ENCODE measurements at places on chromosomes 12 and 14.
A peak's percentile ranks its signal among the peaks of the same experiment; 100 is the strongest.

DNA sequence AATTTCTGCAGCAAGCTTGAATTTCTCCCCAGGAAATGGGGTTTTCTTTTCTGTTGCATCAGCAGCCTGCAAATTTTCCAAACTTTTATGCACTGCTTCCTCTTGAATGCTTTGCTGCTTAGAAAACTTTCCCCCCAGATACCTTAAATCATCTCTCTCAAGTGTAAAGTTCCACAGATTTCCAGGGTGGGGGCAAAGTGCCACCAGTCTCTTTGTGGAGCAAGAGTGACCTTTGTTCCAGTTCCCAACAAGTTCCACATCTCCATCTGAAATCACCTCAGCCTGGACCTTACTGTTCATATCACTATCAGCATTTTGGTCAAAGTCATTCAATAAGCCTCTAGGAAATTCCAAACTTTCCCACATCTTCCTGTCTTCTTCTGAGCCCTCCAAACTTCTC is 241.6 kb upstream of the TMTC1 start:
- no peak for DNase-seq

GRCh38 chr12:4223273-4223845 is 50.2 kb upstream of the CCND2 start:
- DNase-seq: no peak

- DNase-seq: no peak
These were observed 10.9 kb upstream of the GSC start for GRCh38 chr14:94780536-94781399.

DNA sequence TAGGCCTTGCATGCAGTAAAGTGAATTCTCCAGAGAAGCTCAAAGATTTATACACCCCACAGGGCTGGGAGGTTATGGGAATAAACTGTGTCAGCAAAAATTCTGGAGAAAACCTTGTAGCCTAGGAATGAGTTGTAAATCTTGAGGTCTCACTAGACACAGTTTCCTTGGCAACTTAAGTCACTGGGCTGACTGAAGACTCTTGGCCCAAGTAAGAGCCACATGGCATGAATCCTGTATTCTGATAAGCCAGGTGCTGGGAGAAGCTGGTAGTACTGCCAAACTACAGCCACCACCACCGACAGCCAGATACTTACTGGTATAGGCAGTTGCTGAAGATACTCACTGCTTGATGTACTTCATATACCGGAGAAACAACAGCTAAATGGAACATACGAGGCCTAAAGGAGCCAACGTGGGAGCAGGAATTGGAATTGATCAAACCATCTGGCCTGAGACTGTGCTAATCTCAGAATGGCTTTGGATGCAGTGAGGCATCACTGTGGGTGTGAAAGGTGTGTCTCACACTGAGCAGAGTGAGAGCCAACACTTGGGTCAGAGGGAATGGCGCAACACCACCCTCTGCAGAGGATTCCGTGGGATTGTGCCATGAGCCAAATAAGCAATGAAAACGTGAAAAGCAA is 102.8 kb upstream of the TMCC3 start:
- no peak for DNase-seq

GRCh38 chr12:89636052-89636775 is 72.4 kb downstream of the ATP2B1 start:
- no peak for DNase-seq

GRCh38 chr12:113152835-113153814 is 3.6 kb downstream of the CFAP73 start:
- peak; percentile 75 for DNase-seq

GRCh38 chr12:49907352-49907751 is 3.7 kb upstream of the FAIM2 start:
- no peak for DNase-seq

DNA sequence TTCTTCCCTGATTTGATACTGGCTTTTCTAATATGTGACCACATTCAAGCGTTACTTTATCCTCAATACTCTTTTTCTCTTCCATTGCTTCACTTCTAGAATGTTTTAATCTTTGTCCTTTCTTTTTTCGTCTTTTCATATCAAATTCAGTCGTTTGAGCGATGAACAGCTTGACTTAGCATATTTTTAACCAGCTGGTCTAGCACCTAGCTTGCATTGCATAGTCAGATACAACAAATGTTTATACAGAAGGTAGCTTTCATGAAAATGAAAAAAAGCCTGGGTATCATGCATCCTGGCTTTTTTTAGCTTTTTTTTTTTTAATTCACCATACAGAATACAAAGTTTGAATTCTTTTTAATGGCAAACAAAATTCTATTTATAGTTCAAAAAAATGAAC is 1.2 kb downstream of the SOX5 start:
- DNase-seq: no peak

DNA sequence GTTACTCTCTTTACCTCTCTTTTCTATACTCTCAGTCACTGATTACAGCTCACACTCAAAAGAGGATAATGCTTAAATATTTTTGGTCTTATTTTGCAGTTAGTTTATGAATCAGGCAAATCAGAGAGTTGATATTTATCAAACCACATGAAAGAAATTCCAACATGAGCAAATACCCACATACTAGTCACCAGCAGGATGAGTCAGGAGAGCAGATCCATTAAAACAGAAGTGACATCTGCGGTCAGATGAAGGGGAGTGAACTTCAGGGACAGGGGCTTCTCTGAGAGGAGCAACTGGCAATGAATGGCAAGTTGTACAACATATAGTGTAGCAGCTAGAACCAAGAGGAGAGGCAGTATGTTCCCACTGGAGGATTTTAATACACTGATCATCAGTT is 258.7 kb downstream of the SYT10 start:
- no peak for DNase-seq

Measured in DMS79 treated with DMSO at 0.1 percent for 48 hours (cell line).